ENCODE measurements at places on chromosomes 2 and 18.

DNA sequence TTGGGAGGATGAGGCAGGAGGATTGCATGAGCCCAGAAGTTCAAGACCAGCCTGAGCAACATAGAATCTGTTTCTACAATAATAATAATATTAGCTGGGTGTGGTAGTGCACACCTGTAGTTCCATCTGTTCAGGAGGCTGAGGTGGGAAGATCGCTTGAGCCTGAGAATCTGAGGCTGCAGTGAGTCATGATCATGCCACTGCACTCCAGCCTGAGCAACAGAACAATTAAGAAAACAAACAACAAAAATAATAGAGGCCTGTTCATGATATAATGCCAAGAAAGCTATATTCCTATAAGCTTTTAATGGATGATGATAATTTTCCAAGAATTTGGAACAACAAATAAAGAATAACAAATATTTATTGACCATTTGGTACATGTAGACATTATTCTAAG, 6.9 kb upstream of the CCBE1 start:
- no peak for DNase-seq

GRCh38 chr2:236219411-236219810, 44.8 kb downstream of the ASB18 start:
- no peak for DNase-seq

DNA sequence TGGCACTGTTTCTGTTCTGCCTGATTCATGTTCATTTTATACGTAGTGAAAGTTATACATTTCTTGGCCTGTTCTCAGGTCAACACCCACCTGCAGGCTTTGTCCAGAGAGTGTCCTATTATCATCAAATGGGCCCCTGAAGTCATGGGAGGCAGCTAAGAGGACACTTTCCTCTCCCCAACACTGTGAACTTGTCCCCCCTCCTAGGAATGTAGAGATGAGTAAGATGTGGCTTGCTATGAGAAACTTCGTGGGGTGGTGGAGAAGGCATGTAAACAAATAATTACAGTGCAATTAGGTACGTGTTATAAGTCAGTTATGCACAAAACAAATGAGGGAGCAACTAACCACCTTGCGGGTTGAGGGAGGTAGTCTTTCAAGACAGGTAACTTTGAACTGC, 57.9 kb downstream of the COL4A3 start:
- DNase-seq = no peak

- DNase-seq = no peak
These were observed 53.3 kb downstream of the ZNF236 start for GRCh38 chr18:76875390-76876325.

All from kidney epithelial cell (primary cell).